ENCODE measurements at places on chromosomes 12 and 14.
A peak's percentile ranks its signal among the peaks of the same experiment; 100 is the strongest.

DNA sequence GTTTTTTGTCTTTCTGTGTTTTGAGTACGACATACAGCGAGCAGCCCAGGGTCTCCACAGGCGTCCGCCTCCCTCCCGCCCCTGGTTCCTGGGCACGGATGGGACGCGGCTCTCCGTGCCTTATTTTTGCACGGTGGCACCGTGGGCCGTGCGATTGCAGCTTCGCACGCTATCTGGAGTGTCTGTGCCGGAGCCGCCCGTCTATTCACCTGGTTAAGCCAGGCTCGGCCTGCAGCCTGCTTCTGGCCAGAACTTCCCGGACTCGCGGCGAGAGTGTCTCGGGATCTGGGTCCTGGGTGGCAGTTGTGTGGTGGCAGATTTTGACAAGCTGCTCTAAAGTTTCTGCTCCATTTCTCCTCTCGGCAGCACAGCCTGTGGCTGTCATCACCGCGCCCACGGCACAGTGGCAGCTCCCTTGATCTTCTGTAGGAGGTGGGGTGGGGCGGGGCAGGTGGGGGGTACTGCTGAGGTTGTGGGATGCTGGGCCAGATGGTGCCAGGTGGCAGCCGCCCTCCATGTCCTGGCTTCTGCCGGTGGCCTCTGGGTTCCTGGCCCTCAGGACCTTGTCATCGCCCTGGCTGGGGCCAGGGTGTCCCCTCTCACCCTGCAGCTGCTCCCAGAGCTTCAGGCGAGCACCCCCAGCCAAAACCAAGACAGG, 2.9 kb downstream of the MMP17 start:
- DNase-seq: peak; percentile 26

- peak; percentile 11 for DNase-seq
These were observed 207.1 kb downstream of the PIK3C2G start for GRCh38 chr12:18468246-18469075.

GRCh38 chr12:47071241-47071852, 8.1 kb upstream of the PCED1B start:
- DNase-seq: no peak

GRCh38 chr12:27975222-27976136, 2.9 kb upstream of the PTHLH start:
- no peak for DNase-seq

DNA sequence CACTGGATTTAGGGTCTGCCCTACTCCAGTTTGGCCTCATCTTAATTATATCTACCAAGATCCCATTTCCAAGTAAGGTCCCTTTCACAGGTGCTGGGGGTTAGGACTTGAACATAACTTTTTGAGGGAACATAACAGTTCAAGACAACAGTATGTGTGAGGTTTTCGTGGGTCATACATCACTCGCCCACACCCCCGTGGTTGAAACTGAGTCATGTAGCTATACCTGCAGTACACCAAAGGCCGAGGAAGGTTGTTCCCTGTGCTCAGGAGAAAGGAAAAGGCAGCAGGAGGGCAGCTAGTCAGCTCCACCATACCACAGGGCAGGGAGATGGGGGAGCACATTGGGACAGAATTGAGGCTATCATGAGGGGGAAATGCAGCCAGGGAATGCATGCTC, 167.0 kb downstream of the PPM1H start:
- DNase-seq: no peak

DNA sequence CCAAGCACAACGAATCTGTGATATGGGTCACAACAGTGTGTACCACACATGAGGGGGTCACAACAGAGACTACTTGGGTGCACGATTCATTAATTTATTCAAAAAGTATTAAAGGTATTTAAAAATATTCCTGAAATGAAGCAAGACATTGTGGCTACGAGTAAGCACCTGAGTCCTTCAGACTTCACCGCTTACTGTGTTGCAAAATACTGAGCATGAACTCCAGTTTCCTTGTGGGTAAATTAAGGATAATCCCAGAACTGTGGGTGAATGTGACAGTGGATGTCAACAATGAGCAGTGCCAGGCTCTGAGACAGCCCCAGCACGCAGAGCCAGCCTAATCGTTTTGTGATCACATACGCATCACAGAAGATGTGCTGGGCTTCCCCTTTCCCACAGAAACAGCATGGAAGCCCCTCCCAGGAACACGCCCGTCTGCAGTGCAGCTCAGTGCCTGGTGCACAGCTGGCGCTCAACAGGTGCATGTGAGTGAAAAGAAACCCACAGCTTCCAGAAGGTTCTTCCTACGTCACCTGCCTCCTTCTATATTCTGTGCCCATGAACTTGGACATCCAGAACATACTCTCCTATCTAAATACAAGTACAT, 29.1 kb downstream of the CDC42BPB start:
- no peak for DNase-seq

- DNase-seq: peak; percentile 34
These were observed 86.3 kb downstream of the KIF26A start for GRCh38 chr14:104224506-104225277.

- DNase-seq: no peak
These were observed 11.7 kb upstream of the OASL start for GRCh38 chr12:121050725-121051124.

DNA sequence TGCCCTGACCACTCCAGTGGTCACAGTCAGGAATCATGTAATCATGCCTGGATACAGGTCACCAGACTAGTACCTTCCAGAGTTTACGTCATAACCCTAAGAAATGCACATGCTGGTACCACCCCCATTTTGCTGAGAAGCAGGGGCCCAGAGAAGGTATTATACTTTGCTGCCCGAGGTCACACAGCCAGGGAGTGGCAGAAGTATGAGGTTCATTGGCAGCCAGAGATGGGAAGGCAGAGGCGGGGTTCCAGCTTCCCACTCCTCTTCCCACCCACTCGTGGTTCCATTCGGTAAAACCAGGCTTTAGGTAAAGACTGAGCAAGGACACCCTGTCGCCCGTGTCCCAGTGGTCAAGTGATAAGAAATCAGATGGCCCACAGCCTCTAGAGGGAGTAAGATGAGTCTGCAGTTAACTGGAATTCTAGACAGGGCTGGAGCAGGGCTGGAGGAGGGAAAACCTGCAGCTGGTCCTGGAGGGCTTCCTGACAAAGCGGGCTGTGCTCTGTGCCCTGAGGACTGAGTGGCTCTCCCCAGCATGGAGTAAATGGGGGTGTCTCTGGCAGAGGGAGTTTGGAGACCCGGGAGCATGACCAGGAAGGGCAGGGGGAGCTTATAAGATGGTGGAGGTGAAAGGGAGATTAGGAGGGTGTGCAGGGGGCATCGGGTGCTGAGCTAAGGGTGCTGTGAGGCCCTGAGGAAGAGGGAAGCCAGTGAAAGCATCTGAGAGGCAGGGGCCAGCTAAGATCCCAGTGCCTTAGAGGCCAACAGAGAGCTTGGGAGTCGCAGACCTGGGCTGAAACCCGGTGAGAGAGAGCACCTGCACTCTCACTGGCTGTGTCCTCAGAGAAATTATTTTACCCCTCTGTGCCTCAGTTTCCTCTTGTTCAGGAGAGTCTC, 5.7 kb downstream of the FAM222A start:
- DNase-seq: no peak

- peak; percentile 21 for DNase-seq
These were observed 321.1 kb downstream of the NOVA1 start for GRCh38 chr14:26276757-26277156.

- no peak for DNase-seq
These were observed 441.2 kb downstream of the BTG1 start for GRCh38 chr12:91704446-91704845.

- no peak for DNase-seq
These were observed 184.5 kb downstream of the RMST start for GRCh38 chr12:97647142-97647541.

All from kidney capillary endothelial cell (primary cell).